HepG2 (cell line): ENCODE measurements at places on chromosomes 6 and 20. TPM values are rescaled to one million over a fixed set of nuclear protein-coding genes. Genes with fewer than 3 reads are reported as not detected.

Gene EPB41L1
- 16.7 and 20.8 TPM in 2 replicates for total RNA-seq

Gene TSBP1
- total RNA-seq = not detected in 2 replicates

GRCh38 chr20:871436-871835 lies 37.9 kb downstream of the FAM110A start:
- no peaks in the 10 kb centered on the region for H3K36me3 ChIP-seq
- no peak overlapping the region for H3K4me3 ChIP-seq
- DNase-seq = no peak
- H3K4me1 ChIP-seq = no peaks in the 10 kb centered on the region

Gene RAET1E
- not detected in 2 replicates for total RNA-seq

GRCh38 chr20:2295886-2296515 lies at the start of gene TGM3:
Gene TGM3, plus strand, starts transcription at chr20:2296001. Its CDS starts 63 bp downstream, at chr20:2296064.
- peaks cover 16% of the 10 kb centered on the region for H3K4me1 ChIP-seq
- H3K27ac ChIP-seq = no peak within 1 kb of the TSS
- H3K27me3 ChIP-seq = 0 out of 2 replicates have a peak, but pooled peaks cover 3% of the 10 kb centered on the region
- no peak for DNase-seq
- no peak within 1 kb of the TSS for H3K4me3 ChIP-seq

GRCh38 chr6:31725502-31726350 lies 2.6 kb downstream of the MPIG6B start:
- peaks cover 5% of the 10 kb centered on the region; the same call in 2 of the 3 replicates for H3K36me3 ChIP-seq
- H3K4me3 ChIP-seq = no peak overlapping the region
- no peak for DNase-seq
- no peak overlapping the region for H3K27ac ChIP-seq

DNA sequence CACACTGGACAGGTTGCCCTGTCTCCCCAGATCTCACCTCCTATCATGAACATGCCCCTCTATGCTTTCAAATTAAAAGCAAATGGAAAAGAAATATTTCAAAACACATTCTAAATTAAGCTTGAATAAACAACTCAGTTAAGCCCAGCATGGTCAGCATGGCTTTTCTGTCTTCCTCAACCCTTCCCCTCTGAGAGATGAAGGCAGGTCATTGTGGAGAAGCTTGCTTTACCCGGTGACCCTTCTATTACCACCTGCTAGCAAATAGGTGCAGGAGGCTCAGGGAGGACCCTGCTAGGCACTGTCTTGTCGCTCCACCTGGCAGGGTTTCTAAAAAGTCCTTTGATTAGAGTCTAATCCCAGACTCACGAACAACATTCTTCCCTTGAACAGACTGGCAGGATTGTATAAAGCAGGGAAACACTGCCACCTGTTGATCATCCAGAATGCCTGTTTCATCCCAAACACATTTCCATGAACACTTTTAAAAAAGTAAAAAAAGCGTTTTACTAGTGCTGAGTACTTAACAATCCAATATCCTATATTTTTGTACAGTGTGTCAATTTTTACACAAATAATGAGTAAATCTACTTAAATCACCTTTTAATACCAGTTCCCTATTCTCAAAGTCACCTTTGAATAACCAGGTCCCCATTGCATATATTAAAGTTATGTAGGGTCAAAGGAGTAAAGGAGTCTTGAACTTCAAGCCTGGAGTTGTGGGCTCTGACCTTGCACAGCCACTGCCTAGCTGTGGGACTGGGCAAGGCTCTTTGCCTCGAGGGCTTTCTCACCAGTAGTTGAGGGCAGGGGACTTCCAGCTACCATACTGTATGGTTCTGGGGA lies 75.5 kb downstream of the GPR6 start:
- no peak overlapping the region for H3K27ac ChIP-seq
- peaks cover 10% of the 10 kb centered on the region; the same call in 1 of the 2 replicates for H3K4me1 ChIP-seq
- DNase-seq = peak; percentile 36

Gene TSPYL1
- 93.0 and 102 TPM in 2 replicates for total RNA-seq

DNA sequence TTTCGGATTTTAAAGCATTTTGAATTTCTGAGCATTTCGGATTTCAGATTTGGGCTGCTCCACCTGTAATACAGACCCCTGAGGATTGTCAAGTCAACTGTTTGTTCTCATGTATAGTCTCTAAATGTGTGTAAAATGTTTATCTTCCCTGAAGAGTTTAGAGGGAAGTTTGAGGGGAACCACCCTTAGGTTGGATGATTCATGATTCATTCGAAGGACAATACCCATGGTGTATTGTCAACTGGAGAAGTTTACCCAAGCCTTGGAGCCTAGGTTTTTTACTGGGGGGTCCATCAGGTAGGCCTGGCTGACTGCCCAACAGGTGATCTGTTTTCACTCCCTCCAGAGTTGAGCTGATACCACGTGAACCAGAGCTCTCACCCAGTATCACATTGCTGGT lies 18.9 kb downstream of the GSTA4 start:
- no peak for DNase-seq
- no peaks in the 10 kb centered on the region for H3K27me3 ChIP-seq
- H3K4me3 ChIP-seq = no peak overlapping the region

DNA sequence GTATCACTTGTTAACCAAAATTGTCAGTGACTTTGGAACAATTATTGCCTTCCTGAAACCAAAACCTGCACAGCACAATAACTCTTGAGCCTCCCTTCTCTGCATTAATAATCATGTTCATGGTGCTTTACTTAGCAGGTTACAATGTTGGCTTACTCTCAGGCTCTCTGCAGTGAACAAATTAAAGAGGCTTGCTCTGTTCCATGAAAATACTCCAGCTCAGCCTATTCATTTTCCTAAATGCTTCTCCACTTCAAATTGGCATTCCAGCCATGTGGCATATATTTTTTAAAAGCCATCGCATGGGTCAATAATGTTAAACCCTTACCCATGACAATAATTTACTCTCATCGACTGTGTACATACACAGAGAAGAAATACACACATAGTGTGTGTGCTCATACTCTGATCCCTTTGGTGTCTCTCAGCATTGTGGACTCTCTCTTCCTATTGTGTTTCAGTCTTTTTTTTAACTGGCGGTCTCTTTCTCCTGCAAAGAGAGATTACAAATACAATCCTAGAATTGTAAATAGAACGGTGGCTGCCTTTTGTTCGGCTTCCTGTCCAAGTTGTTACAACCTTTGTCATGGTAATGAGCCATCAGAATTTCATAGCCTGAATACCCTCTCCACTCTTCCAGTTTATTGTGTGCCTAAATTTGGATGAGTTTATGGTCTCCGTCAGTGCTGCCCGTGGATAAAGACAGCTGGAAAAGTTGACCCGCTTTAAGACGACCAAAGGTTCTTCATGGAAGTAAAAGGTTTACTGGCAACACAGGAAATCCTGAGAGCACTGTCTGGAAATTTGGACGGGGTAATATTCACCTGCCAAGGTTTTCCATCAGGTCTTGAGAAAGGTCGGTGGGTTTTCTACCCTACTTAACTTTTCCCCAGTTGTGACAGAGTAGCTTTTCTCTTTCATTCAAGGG lies 263.6 kb downstream of the CD83 start:
- H3K27me3 ChIP-seq = 0 out of 2 replicates have a peak, but pooled peaks cover 1% of the 10 kb centered on the region
- H3K36me3 ChIP-seq = no peaks in the 10 kb centered on the region
- no peak overlapping the region for H3K27ac ChIP-seq
- peaks cover 8% of the 10 kb centered on the region for H3K4me1 ChIP-seq

- H3K4me1 ChIP-seq = no peaks in the 10 kb centered on the region
- no peak overlapping the region for H3K27ac ChIP-seq
- no peaks in the 10 kb centered on the region for H3K36me3 ChIP-seq
- H3K27me3 ChIP-seq = no peaks in the 10 kb centered on the region
These were observed 298.8 kb upstream of the FERMT1 start for GRCh38 chr20:6421321-6422248.

Gene SERINC3
- 53.5 and 82.0 TPM in 2 replicates for total RNA-seq

Gene TP53INP2
- 5.2 and 10.1 TPM in 2 replicates for total RNA-seq

GRCh38 chr20:20491784-20492264 lies 123.9 kb downstream of the INSM1 start:
- H3K27me3 ChIP-seq = no peaks in the 10 kb centered on the region
- H3K27ac ChIP-seq = no peak overlapping the region
- peaks cover 7% of the 10 kb centered on the region for H3K36me3 ChIP-seq

Gene PREX1
- 0.02 and 0.06 TPM in 2 replicates for total RNA-seq

DNA sequence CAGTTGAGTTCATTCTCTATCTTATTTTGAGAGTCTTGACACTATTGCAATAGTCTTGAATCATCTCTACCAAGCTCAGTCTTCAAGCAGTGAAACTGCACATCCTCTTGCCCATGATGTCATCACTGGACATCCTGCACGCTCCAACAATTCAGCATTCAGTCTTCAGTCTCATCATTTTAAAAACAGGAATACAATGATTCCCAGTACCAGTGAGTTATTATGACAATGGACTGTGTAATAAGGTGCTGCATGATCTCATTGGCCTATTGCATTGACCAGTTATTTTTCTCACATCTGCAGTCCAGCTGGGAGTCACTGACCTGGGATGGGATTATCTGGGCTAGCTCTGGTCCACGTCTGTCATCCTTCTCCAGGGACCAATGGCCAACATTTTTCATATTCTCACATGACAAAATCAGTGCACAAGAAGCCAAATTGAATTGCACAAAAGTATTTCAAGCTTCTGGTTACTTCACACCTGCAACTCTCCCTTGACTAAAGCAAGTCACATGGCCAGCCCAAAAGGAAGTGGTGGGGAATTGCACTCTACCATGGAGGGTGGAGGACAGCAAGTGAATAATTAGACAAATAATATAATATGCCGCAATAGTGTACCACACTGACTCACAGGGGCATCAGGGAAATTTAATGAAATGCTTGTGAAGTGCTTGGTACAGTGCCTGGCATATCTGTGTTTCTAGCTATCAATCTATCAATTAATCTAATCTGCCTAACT lies 6.4 kb upstream of the CST2 start:
- H3K4me3 ChIP-seq = no peak overlapping the region
- no peak for DNase-seq
- no peak overlapping the region for H3K27ac ChIP-seq

DNA sequence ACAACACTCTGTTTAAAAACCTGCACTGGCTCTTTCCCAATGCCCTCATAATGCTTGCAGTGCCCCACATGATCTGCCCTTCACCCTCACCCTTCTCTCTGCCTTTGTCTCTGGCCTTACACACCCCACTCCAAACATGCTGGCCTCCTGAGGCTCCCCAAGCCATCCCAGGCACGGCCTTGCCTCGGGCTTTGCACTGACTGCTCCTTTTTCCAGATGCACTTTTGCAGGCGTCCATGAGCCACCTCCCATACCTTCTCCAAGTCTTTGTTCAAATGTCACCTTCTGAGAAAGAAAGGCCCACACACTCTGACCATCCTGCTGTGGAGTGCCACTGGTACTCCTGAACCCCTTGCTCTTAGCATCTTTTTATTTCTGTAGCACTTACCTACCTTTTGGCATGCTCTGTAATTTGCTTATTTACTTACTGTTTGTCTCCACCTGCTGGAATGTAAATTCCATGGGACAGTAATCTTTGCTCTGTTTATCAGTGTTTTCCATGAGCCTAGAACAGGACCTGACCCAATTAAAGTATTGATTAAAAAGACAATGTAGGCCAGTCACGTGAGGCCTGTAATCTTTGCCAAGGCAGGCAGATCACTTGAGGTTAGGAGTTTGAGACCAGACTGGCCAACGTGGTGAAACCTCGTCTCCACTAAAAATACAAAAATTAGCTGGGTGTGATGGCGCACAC lies 30.7 kb downstream of the GFRA4 start:
- H3K4me1 ChIP-seq = peaks cover 38% of the 10 kb centered on the region
- H3K36me3 ChIP-seq = peaks cover 12% of the 10 kb centered on the region; the same call in 2 of the 3 replicates
- DNase-seq = peak; percentile 43
- no peaks in the 10 kb centered on the region for H3K27me3 ChIP-seq
- no peak overlapping the region for H3K4me3 ChIP-seq

DNA sequence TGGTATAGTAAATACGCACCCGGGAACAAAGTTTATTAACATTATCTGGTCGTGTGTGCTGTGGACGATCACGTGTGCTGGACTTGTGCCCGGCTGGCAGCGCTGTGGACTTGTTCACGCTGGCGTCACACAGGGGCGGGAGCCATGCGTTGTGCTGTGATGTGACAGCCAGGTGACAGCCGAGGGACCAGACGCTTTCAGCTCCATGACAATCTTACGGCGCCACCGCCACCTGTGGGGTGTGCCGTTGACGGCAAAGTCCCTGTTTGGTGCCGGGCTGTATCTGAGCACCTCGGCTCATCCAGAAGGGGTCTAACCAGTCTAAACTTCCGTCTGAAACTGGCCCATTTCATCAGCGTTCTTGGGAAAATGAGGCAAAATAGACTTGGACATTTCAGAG lies 25.2 kb downstream of the DLL1 start:
- H3K27me3 ChIP-seq = peaks cover 18% of the 10 kb centered on the region
- H3K4me1 ChIP-seq = peaks cover 12% of the 10 kb centered on the region
- H3K36me3 ChIP-seq = no peaks in the 10 kb centered on the region
- DNase-seq = peak; percentile 24
- no peak overlapping the region for H3K27ac ChIP-seq

DNA sequence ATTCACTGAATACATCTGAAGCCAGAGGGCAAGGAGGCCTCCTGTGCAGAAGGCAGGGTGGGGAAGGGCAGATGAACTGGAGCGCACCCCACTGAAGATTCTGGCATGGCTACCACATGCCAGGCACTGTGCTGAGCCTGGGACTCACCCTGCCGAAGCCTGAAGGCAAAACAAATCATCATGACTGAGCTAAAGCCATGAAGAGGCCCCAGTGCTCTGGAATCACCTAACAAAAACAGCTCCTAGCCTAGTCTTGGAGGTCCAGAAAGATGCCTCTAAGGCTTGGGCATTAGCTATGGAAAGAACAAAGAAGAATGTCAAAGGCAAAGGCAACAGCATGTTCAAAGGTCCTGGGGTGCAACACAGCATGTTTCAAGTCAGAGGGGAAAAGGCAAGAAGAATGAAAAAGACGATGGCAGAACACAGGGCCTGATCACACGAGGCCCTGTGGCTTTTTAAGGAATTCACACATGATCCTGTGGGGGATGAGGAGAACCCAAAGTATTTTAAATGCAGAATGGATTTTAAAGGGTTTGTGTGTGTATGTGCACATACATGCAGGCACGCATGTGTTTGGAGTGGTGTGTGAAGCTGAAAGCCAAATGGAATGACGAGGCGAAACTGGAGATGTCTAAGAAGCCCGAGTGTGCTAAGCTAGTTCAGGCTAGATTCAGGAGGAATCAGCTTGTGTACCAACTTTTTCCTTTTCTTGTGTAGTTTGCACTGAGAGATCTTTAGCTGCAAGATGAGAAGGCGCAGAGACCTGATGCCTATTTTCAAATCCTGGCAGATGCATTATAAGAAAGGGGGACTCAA lies 261.4 kb downstream of the ZNF217 start:
- no peak overlapping the region for H3K27ac ChIP-seq
- H3K4me1 ChIP-seq = no peaks in the 10 kb centered on the region
- H3K27me3 ChIP-seq = no peaks in the 10 kb centered on the region
- H3K36me3 ChIP-seq = no peaks in the 10 kb centered on the region
- H3K4me3 ChIP-seq = no peak overlapping the region

DNA sequence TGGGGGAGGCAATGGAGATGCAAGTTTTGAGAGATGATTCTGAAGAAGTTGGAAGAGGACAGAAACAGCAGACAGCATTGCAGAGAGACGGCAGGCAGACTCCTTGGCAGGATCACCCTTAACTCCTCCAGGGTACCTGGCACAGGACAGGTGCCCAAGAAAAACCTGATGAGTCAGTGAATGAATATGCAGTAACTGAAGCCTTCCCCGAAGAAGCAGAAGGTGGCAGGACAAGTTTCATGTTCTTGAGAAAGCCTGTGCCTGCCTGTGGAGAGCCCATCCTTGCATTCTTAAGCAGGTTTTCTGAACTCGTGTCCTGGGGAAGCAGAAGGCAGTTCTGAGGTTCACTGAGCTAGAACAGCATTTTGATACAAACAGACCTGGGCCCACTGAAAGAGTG lies 79.6 kb upstream of the SASH1 start:
- 0 out of 3 replicates have a peak, but pooled peaks cover 4% of the 10 kb centered on the region for H3K27me3 ChIP-seq
- H3K4me3 ChIP-seq = no peak overlapping the region
- no peaks in the 10 kb centered on the region for H3K36me3 ChIP-seq
